ENCODE measurements at places on chromosomes 5 and 9.
A peak's percentile ranks its signal among the peaks of the same experiment; 100 is the strongest.

DNA sequence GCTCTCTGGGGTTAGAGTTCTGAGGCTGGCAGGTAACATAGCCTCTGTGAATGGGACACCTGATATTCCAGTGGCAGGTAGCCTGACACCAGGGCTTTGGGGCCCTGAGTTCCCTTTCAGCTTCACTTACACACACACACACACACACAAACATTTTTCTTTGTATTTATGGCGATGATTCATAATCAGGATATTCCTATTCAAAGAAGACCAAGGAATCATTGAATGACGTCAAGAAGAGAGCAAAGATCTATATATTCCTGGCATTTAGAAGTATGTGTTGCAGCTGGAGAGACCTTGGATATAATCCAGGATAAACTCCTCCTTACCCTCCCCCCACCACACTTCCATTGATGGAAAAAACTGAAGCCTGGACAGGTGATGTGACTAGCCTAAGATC is 7.9 kb upstream of the ENTREP1 start:
- no peak for DNase-seq

GRCh38 chr5:127667926-127668325 is 19.0 kb downstream of the CTXN3 start:
- DNase-seq = no peak

DNA sequence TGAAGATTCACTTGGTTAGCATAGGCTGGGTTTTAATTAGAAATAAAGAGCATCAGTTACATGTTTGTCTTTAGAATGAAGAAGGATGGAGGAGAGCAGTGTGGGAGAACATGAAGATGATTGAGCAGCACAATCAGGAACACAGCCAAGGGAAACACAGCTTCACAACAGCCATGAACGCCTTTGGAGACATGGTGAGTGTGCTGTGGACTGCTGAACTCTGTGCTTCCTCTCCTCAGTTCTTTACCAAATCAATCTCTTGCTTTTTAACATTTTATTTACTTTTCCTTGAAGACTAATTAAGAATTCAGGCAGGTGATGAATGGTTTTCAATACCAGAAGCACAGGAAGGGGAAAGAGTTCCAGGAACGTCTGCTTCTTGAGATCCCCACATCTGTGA is 38.2 kb upstream of the SPATA31E1 start:
- DNase-seq = no peak

- no peak for DNase-seq
These were observed 9.3 kb downstream of the CRAT start for GRCh38 chr9:129101279-129101678.

DNA sequence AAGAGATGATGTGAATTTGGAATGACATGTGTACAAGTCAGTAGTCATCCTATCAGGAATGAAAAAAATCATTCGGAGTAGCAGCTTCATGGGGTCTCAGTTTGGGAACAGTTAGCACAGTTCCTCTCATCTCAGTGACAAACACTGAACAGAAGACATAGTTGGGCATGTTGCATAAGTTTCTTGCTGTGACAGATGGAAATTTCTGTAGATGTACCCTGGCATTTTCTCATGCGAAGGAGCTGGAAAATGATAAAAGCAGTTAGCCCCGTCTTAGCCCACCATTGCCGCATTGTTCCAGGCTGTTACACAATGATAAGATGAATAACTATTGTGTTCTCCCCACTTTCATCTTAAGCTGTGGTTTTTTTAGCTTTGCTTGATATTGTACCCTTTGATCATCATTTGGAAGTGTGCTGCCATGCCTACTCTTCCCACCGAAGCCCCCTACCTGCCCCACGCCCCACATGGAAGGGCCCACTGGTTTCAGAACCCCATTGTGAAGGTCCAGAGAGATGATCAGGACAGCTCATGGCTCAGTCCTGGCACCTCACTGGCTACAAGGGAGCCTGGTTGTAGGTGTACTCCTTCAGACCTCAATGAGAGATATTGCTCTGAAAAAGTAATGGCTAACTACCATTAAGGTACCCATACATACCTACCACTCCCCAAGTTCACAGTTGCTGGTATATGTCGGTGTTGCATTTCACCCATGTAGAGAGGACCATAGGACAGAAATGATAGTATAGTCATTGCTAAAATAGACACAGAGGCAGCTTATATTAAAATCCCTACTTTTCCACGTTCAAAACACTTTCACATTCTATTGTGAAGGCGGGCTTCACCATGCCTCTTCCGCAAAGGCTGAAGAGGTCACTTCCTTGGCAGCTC is 38.8 kb downstream of the SFXN1 start:
- no peak for DNase-seq

GRCh38 chr9:129613520-129614175 is 7.3 kb downstream of the C9orf50 start:
- peak; percentile 26 for DNase-seq

DNA sequence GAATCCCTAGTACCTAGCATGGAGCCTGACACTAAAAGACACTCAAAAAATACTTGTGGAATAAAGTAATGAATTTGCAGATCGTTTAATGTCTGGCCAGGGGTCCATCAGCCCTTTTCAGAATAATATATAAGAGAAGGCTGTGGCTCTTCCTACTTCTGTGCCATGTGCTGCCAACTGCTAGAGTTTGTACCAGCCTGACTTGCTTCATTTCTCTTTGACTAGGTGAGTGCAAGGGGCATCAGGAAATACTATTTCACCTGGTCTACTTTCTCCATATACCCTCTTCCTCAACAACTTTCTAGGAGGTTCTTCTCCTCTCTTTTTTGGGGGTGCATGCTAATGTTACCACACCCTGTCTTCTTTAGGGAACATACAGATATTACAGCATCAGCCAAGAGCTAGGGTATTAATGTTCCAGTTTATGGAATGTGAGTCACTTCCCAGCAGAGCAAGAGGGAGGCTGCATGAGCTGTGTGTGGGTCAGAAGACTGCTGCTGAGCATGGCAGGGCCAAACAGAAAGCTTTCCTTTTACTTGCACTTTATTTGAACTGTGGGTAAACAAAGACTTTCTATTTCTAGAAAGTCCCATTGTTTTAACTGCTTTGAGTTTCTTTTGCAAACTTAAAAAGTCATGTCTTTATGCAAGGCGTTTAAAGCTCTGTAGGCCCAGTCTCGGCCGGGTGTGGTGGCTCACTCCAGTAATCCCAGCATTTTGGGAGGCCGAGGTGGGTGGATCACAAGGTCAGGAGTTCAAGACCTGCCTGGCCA is 158.9 kb downstream of the ADAMTSL1 start:
- DNase-seq = peak; percentile 8

DNA sequence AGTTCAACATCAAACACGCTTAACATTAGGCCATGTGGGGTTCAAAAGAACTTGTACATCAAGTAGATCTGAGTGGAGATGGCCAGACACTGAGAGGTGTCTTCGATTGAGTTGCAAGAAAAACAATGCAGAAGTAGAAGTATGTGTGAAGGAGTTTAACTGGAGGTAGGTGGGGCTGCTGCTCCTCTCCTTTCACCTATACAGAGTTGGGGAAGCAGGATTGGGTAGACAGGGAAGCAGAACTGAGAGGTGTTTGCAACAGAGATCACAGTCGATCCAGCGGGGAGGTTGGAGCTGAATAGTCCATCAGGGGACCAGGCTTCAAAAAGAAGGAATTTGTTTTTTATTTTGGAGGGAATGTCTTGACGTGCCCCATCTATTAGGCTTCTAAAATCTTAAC is 61.7 kb upstream of the SLC27A6 start:
- DNase-seq = no peak

DNA sequence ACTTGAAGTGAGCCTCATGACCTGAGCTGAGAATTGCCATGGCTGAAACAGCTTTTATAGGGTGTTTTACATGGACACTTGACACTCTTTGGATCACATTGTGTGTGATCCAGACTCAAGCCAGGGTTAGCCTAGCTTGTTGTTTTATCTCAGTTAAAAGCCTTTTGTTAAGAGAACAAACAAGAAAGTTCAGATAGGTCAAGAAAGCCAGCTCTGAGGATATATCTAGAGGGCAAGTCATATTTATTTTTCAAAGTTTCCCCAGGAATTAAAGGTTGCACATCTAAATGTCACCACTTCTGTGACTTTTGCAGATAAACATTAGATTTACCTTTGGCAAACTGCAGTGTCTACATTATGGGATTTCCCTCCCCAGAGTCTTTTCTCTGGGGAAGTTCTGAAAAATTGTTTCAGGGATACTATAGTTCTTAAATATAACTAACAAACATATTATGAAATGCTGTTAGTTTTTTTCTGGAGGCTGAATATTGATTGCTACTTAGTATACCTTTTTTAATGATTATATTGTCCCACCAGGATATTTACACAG is 134.5 kb downstream of the C9orf152 start:
- no peak for DNase-seq

- no peak for DNase-seq
These were observed 42.8 kb upstream of the NR4A3 start for GRCh38 chr9:99778836-99779235.

GRCh38 chr5:175597718-175598117 is 60.2 kb upstream of the HRH2 start:
- DNase-seq = no peak

DNA sequence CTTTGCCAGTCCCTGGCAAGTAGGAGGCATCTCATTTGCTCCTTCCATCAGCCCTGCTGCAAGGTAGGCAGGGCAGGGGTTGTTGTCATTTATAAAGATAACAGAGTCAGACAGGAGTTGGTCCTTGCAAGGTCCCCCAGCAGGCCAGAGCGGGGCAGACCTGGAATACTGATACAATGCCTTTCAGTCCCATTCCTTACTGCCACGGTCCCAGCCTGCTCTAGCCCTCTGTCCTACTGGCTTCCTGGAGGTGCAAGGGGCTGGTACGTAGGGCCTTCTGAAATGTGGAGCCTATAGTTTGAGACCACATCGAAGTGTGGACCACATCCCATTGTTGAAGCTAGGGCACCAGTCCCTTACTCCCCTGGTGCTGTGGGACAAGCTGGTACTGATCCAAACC is 42.8 kb upstream of the PITX1 start:
- DNase-seq = no peak

DNA sequence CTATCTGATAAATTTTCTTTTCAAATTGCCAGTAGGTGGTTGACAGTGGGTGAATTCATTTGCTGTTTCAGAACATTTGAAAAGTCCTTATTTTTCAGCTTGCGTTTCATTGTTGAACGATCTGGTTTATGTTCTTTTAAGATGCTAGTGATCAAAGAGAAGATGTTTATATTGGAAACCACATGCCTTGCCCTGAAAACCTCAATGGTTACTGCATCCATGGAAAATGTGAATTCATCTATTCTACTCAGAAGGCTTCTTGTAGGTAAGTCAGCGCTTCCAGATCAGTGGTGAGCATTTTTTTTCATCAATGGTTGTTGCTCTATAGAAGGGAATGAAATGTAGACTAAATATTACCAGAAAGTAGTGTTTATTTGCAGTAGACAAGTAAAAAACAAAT is 16.6 kb upstream of the CAVIN4 start:
- no peak for DNase-seq

- DNase-seq = no peak
These were observed 4.8 kb upstream of the CEL start for GRCh38 chr9:133057006-133057405.

GRCh38 chr5:93715327-93715726 is 26.1 kb downstream of the POU5F2 start:
- no peak for DNase-seq

DNA sequence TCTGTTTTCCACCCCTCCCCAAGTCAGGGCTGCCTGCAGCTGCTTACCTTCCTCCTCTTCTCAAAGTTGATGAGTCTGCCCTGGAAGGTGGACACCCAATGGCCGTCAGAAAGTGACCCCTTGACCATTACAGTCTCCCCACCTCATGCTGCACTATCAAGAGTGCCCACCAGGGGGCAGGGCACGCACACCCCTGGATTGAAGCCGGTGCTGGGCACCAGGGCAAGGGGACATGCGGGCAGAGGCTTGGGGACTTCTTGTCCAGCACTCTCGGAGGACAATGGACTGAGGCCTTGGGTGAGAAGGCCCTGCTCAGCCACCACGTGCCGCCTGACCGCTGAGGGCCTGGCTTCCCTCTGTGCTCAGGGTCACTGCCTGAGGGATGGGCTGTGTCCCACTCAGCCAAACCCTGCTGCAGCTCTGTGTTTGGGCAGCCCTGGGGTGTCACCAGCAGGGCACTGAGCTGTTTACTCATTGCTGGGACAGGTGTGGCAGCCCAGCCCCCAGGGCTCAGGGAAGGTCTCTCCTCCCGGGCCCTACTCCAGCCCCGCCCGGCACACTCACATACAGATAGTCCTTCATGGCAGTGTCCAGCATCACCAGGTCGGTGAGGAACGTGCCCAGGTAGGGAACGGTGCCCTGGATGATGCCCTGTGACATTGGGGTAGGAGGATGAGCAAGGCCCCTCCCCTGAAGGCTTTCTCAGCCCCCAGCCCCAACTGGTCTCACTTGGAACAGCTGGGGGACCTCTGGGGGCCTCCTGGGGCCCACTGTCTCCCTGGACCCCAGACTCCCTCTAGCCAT is 17.7 kb downstream of the RALGDS start:
- peak; percentile 48 for DNase-seq

GRCh38 chr9:76571288-76571687 is 112.3 kb downstream of the GCNT1 start:
- DNase-seq = peak; percentile 2

GRCh38 chr5:118854819-118855218 is 133.5 kb downstream of the DTWD2 start:
- DNase-seq = no peak

DNA sequence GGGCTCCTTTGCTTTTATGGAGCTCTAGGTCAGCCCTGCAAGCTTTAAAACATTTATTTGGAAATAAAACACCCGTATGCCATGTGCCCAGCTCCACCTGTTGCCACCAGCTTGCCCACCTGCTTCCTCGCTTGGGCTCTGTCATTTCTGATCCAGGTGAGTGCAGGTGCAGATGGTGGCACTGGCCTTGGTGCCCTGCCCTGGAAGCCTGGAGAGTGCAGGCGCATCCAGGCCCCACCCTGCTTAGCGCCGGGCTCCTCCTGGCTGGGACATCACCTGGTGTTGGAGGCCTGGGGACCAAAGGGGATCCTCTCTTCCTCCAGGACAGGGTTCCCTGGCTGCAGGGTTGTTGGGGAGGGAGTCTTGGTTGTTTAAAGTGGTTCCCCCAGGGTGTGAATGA is 35.8 kb downstream of the WNK2 start:
- DNase-seq = no peak

DNA sequence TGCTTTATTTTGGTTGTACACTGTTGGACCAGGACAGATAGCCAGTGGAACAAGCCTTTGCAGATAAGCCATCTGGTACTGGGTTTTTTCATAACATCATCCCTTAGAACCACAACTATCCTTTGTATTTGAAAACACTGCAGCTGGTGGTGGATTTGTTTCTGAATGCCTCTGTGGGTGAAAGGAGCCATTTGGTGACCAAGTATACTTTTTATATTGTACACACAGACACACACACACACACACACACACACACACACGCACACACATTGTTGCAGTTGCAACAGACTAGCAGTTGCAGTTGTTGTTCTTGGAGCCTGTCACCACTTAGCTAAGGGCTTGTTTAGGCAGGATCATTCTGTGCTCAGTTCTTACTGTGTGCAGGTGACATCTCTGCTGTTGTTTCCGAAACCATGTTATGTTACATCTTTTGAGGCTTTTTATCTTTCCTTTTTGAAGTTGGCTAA is 22.9 kb upstream of the CAVIN4 start:
- no peak for DNase-seq
